ENCODE measurements at places on chromosomes 16 and 17.

DNA sequence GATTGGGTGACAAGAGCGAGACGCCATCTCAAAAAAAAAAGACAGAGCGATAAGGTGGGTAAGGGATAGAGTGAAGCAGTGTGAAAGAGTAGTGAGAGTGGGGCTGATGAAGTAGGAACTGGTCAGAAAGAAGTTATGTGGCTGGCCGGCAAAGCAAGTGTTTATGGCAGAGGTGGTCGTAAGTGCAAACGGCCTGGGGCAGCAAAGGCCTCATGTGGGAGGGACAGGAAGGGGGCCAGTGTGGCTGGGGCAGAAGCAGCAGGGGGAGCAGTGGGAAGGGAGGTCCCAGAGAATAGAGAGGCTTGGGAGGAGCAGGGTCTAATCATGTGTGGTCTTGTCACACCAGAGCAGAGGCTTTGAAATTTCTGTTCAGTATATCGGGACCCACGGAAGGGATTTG lies 186.2 kb downstream of the HS3ST3B1 start:
- no peak for DNase-seq

- peak; percentile 14 for DNase-seq
Measured at GRCh38 chr17:57892820-57893595, 43.2 kb upstream of the MRPS23 start.

DNA sequence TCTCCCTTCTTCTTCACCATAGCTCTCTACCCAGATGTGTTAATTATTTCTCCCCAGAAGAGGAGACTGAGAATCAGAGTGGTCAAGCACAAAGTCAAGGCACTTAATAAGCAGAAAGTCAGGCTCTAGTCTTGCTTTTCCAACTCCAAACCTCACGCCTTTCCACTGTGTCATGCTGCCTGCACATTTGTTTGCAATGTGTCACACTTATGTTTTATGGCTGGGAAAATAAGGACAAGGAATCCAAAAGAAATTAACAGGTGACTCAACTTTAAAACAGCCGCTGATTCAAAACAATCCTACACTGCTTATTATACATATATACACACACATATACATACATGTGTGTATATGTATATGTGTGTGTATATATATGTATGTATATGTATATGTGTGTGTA lies 255.7 kb upstream of the DYNLRB2 start:
- no peak for DNase-seq

- no peak for DNase-seq
Measured at GRCh38 chr17:72404872-72405271, 284.1 kb downstream of the SOX9 start.

DNA sequence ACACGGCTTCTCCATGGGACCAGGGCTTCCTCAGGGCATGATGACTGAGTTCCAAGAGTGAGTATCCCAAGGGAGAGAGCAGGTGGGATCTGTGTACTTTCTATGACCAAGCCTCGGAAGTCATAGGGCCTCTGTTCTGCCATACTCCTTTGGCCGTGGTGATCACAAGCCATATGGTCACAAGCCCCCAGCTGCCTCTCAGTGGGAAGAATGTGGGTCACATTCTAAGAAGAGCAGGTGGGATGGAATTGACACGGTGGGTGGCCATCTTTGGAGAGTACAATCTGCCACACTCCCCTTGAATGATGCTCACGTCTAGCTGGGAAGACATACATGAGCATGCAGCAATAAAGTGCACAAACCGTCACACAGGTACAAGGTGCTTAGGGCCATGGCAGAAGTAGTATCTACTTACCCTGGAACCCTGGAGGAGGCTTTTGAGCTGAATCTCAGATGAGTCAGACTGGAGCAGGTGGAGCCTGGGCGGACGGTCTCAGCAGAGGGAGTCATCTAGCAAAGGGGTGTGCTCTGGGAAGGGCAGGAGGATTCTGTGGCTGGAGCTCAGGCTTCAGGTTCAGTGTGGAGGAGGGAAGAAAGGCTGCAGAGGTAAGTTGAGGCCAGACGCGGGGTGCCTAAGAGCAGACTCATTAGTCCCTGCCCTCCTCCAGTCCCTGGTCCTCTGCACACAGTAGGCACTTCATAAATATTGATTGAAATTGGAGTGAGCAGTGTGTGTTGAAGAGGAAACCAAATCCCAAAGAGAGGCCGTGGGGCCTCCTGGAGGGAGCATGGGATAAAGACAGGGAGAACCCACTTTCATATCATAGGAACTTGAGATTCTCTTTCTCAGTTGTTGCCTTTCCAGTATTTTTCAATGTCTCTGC lies 26.6 kb downstream of the GOSR2 start:
- no peak for DNase-seq

- no peak for DNase-seq
Measured at GRCh38 chr17:1421470-1421869, 21.4 kb upstream of the YWHAE start.

GRCh38 chr17:34714475-34715410 lies 135.4 kb downstream of the TMEM132E start:
- DNase-seq: no peak

DNA sequence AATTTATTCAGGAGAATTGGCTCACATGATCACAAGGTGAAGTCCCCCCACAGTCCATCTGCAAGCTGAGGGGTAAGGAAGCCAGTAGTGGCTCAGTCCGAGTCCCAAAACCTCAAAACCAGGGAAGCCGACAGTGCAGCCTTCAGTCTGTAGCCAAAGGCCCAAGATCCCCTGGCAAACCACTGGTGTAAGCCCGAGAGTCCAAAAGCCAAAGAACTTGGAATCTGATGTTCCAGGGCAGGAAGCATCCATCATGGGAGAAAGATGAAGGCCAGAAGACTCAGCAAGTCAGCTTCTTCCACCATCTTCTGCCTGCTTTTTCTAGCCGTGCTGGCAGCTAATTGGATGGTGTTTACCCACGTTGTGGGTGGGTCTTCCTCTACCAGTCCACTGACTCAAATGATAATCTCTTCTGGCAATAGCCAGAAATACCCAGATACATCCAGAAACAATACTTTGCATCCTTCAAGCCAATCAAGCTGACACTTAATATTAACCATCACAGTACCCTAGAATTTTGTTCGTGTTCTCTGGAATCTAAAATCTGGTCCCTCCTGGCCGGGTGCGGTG lies 40.4 kb downstream of the TMEM114 start:
- no peak for DNase-seq

GRCh38 chr17:56314026-56314425 lies 160.8 kb downstream of the ANKFN1 start:
- no peak for DNase-seq

DNA sequence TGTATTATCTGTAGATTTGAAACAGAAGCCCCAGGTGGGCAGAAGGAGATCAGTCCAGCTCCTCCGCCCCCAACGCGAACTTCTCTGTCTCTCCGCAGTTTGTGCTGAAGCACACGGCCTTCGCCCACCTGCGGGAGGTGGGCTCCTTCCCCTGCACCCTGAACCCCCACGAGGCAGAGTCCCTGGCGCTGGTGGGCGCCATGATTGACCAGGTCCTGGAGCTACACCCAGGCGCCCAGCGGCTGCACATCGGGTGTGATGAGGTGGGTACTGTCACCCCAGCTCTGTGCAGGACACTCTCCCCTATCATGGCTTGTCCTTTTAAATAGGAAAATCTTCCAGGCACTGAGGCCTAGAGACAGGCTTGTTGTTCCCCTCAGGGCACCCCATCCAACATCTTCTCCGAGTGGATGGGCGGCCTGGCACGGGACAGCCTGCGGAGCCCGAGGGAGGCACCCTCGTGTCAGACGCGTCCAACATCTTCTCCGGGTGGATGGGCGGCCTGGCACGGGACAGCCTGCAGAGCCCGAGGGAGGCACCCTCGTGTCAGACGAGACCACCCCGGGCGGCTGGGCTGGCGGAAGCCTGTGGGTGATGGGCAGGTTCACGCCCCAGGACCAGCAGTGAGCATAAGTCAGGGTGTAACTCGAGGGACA lies 15.3 kb upstream of the OGFOD3 start:
- DNase-seq: no peak

GRCh38 chr17:65978871-65979270 lies 213.1 kb downstream of the CEP112 start:
- no peak for DNase-seq

- no peak for DNase-seq
Measured at GRCh38 chr16:58417600-58417999, 25.3 kb downstream of the GINS3 start.

- no peak for DNase-seq
Measured at GRCh38 chr17:80766290-80766855, 221.7 kb downstream of the RPTOR start.

- no peak for DNase-seq
Measured at GRCh38 chr17:47888293-47888692, 7.7 kb upstream of the SP2 start.

DNA sequence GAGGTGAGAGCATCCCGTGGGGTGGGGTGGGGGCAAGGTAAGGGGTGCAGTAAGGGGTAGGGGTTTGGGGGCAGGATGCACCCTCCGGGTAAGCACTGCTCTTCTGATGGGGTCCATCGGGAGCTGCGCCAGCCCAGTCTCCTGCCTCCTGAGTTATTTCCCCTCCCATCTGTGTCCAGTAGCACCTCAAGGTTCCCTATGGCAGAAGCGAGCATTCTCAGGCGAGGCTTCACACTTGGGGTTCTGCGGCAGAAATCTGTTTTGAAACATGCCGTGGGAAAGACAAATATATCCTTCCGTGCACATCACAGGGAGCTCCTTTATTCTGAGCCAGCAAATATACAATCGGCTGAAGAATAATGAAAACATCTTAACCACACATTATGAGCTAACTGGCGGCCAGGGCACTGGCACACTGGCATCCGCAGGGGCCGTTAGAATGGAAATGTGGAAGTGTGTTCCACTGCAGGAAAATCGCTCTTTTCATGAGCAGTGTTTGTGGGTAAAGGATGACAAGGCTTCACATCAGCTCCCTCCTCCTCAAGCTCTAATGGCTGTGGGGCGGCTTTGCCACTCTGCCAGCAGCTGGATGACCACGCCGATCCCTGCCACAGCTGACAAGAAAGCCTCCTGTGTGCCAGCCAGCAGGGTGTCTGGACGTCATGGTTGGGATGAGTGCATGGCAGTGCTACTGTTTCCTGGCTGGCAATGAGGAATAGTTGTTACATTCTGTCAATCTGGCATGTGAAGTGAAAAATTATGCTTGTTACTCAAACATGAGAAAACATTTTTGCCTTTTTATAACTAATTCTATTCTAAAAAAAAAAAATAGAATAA lies 20.0 kb downstream of the MTHFSD start:
- DNase-seq: no peak

DNA sequence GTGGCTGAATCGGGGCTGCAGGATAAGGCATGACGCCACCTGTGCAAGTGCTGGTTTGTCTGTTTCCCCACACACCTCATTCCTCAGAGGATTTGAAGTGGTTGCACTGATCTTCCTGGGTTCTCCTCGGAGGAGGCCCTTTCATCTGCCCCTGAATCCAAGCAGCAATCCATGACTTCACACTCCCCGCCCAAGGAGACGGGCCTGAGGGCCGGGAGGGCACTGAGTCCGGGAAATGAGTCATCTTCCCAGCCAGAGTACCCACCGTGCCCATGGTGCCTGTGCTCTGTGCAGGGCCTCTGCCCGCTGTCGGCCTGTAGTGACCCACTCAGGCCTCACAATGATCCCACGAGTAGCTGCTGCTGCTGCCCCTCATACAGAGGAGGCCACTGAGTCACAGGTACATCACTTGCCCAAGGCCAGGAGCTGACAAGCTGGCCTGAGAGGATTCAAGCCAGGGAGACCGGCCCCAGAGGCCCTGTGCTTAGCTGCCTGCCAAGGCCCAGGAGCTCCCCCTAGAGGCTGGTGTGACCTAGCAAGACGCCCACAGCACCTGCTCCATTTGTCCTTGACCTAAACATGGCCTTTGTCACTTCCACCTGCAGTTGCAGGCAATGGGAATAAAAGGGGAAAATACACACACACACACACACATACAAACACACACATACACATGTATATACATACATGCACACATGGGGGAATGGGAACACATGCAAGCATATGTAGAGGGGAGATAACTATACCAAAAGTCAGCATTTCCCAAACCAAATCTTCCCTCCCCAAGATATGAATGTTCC lies 240.0 kb downstream of the C16orf95 start:
- no peak for DNase-seq

DNA sequence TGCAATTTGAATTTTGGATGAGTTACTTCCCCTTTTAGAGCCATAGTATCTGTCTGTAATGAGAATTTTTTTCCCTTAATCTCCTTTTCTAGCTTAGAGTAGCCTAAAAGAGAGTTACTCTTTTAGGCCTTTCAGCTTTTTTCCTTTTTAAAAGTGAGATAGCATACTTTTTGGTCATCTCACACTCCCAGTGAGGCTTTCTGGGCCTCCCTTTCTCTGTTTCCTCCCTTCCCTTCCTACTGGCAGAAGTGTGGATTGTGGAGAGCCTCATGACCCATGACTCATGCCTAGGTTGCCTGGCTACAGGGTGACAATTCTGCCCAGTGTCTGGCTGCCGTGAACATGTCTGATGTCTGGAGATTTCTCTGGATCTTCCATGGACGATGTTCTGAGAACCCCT lies 15.2 kb downstream of the KRT23 start:
- DNase-seq: no peak

- DNase-seq: no peak
Measured at GRCh38 chr16:1769402-1770300, 1.7 kb downstream of the NME3 start.

GRCh38 chr16:35398180-35398579 lies 1938.8 kb downstream of the TP53TG3F start:
- no peak for DNase-seq

DNA sequence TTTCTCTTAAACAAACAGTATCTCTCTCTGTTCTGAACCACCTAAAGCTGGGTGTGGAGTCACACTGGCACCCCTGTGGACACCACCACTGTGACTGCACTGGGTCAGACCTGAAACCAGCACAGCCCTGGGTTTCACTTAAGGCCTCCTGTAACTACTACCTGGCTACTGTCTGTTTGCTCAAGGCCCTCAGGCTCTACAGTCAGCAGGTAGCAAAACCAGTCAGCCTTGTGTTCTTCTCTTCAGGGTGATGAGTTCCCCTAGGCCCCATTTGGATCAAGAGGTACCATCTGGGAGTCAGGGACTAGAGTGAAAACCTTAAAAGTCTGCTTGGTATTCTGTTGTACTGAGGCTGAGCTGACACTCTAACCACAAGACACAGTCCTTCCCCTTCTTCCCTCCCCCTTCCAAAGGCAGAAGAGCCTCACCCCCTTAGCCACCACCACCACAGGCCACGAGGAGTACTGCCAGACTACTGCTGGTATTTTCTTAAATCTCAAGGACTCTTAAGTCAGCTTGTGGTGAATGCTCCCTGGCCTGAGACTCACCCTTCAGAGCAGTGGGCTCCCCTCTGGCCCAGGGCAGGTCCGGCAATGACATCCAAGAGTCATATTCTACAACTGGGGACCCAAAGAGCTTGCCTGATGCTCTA lies 153.2 kb upstream of the MON1B start:
- DNase-seq: no peak

DNA sequence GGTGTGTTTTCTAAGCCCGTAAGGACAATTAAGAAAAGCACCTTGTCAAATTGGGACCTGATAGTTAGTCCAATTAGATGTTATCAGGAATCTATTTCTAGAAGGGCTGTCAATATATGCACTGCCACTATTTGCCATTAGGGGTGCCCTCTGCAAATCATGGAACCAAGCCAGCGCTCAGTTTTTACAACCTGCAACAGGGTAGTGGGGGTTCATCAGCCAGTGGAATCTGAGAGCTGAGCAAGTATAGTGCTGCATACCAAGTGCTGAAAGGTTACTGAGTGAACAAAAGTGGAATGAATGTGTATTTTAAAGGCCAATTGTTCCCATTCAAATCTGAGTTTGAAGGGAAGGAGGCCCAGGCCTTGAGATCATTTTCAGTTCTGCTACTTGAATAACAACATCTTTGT lies 10.4 kb downstream of the PRR11 start:
- no peak for DNase-seq

- no peak for DNase-seq
Measured at GRCh38 chr16:71722801-71723536, 1.5 kb downstream of the PHLPP2 start.
